ENCODE measurements at places on chromosomes 4 and X. TPM values are rescaled to one million over a fixed set of nuclear protein-coding genes. Genes with fewer than 3 reads are reported as not detected.

Gene GYPE
- total RNA-seq, result not detected

Gene ZAR1
- not detected for total RNA-seq

Gene TCEAL6
- not detected for total RNA-seq

Gene SPATA18
- total RNA-seq, result 2.3 TPM

Gene SOD3
- 7.9 TPM for total RNA-seq

Gene C4orf33
- 4.7 TPM for total RNA-seq

Gene DNAJB14
- 15.8 TPM for total RNA-seq

Gene RGN
- total RNA-seq, result 152 TPM
